ENCODE measurements at places on chromosomes 4 and X.

DNA sequence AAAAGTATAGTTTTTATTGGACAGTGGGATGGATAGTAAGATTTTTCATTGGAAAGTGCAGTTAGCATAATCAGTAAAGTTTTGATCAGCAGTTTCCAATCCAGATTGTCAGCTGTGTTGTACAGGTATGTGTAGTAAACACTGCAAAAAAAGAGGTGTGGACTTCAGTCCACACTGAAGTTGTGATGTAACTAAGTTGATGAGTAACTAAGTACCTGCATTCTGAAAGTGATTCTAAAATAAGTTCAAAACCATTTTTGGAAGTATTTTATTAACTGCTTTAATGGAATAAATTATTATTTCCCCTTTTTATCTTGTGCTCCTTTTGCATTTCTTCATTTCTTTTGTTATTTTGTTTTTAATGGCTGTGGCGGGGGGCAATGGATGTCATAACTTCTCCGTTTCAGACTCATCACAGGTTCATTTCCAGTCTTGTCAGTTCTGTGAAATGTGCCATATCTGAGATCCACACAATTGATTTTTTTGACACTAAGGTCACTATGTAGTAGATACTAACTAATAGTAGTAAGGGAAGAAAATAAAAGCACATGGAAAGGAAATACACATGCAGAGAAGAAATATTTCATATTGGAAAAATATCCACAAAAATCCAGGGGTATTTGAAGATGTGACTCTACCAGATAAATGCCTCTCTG, 247.5 kb downstream of the GABRG1 start:
- no peak for DNase-seq

- DNase-seq: no peak
Measured at GRCh38 chr4:40571208-40571607, 58.5 kb downstream of the RBM47 start.

DNA sequence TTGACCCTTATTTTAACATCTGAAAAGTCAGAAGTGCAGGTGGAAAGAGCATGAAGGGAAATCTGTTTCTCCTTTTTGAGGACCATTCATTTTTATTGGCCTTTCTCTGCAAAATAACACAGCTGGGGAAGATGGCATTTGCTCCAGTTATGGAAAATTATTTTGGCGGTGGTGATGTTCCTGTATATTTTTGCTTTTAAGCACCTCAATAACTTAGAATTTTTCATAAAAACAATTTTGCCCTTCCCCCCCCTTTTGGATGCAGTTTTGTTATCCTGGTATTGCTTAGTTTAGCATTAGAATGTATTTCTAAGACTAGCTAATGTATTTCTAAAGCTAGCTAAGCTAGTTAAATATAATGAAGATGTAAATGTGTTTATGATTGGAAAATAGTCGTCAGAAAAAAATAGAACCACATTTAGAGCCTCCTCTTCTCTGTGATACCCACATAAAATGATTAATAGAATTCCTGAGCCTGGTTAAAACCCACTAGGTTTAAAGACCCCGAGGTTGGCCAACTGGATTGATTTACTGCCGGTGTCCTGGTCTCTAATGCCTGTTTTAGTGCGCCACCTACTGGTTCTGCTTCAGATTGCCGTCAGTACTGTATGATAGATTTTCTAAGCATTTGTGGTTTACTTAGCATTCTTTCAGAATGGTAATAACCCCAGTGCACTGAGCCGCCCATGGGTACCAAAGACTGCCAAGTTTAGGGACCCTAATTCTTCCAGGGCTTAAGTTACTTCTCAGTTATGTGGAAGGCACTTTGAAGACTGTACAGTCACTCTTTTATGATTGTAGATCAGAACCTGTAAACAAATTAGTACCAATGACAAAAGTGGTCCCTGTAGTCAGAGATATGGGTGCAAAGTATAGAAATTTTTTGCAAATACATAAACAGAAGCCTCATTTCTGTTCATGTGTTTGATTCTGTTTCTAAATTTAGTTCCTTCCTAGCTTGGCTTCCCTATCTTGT, 11.4 kb downstream of the KLF3 start:
- peak; percentile 80 for DNase-seq

GRCh38 chrX:154409222-154409871, at the start of gene DNASE1L1:
Gene DNASE1L1, minus strand, starts transcription at chrX:154409254. Its CDS starts 3,686 bp downstream, at chrX:154405568.
- peak; percentile 31 for DNase-seq

- DNase-seq: no peak
Measured at GRCh38 chrX:119734897-119735339, 23.5 kb upstream of the SOWAHD start.

DNA sequence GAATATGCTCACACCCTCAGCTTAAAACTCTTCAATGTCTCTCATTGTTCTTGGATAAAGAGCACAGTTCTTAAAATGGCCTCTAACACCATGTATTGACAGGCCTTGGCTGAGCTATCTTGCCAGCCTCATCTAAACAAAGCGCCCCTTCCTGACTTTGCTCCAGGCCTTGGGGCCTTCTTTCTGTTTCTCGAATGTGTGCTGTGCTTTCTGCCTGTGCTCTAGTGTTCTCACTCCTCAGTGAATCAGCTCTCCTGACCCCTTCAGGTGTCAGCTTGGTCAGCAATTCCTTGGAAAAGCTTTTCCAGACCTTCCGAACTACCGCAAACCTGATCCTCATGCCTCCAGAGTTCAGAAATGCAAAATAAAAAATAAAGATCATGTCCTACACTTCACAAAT, 346.3 kb upstream of the FSTL5 start:
- no peak for DNase-seq

DNA sequence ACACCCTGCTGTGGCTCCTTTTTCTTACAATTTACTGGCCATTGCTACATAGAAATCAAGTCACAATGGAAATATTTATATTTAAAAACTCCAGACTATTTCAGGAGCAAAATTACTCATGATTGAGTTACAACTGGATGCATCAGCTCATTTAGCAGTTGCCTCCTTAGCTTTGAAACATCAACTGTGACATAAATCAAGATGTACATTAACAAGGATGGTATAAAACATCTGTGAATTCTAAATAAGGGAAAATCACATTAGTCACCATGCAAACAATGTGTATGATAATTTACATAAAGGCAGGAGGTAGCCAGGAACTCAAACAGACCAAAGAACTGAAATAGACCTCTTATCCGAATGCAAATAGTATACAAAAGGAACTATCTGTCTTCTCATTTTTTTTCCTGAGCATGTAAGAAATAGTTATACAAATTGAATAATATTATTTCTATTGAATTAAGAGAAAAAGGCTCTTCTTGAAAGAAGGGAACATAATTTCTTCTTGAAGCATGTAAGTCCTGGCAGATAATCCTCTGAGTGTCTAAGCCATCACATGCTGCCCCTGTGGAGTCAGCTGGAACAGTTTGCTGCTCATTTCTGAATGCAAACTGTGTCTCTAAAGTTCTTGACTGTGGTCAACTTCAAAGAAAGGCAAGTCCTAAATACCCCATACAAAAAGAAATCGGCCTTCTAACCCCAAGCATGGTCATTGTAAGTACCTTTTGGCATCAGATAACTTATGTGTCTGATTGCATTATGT, 151.2 kb downstream of the NAA11 start:
- DNase-seq: no peak

- no peak for DNase-seq
Measured at GRCh38 chr4:52645300-52645699, 13.8 kb downstream of the USP46 start.

- no peak for DNase-seq
Measured at GRCh38 chr4:828641-829271, 2.8 kb upstream of the CPLX1 start.

- no peak for DNase-seq
Measured at GRCh38 chrX:18491587-18492340, 66.4 kb downstream of the CDKL5 start.

DNA sequence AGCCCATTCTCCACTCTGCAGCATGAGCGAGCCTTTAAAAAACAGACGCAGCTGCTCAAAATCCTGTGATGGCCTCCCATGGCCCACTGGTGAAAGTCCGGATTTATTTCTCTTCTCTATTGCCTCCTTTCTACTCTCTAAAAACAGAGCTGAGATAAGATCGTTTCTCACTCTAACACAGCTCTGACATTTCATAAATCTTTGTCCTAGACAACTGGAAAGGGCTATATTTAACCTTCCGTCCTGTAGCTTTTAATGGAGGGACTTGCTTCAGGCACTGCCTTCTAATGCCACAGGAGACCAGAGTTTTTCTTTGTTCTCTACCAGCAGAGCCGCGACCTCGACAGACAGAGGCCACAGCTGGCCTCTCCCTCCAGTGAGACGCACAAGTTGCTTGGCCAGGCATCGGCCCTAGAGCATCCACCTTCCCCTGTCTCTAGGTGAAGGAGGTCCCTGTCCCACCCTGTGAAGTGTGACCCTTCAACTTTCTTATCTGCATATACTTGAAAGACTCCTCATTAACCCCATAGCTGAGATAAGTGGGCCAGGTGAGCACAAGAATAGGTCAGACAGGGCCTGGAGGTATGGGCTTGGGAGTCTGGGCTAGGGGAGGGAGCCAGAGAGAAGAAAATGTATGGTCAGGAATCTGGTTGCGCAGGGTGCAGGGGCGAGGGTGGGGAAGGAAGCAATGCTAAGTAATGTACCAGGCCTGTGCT, 50.0 kb downstream of the RTL5 start:
- no peak for DNase-seq

- no peak for DNase-seq
Measured at GRCh38 chrX:8604131-8604530, 127.8 kb downstream of the ANOS1 start.

DNA sequence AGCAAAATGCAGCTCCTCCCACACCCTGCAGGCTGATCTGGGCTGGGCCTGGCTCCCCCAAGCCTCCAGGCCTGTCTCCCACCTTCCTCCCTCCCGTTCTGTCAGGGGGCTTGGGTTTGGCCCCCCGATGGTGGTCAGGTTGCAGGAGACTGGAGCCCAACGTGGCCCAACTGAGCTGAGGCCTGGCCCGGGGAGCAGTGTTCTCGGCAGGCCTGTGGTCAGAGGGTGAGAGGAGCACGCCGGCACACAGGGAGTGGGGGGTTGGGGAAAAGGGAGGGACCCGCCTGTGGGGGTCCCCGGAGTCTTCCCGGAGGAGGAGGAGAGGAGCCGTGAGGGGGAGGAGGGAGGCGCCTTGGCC, 43.2 kb upstream of the NKX1-1 start:
- DNase-seq: no peak

DNA sequence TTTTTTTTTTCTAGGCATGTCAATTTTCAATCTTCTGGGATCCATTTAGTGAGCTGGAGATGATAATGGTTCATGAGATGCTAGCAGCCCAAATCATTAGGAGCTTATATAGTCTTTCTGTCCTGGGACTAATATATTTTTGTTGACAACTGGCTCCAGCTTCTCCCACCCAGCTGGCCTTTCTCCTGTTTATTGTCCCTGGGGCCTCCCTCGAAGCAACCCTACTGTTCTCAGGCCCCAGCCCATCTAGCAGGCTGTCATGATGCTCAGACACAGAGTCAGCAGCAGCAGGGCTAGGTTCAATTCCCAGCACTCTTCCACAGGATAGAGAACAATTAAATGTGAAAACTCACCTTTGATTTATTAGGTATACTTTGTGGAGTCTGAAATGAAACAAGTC, 127.6 kb upstream of the MID1 start:
- no peak for DNase-seq

GRCh38 chrX:119685225-119686066, 7.5 kb downstream of the SEPTIN6 start:
- DNase-seq: peak; percentile 54

GRCh38 chr4:73520821-73521220, 39.3 kb downstream of the AFM start:
- DNase-seq: no peak
